Epithelial cell of umbilical artery (primary cell): ENCODE measurements at places on chromosomes 1 and 21. TPM values are rescaled to one million over a fixed set of nuclear protein-coding genes. Genes with fewer than 3 reads are reported as not detected.

Gene TRIM45
- total RNA-seq, result 1.4 and 3.2 TPM in 2 replicates

Gene MCOLN3
- not detected in 2 replicates for total RNA-seq

Gene TMCO4
- 5.5 and 8.4 TPM in 2 replicates for total RNA-seq

Gene AMY2A
- total RNA-seq, result not detected in 2 replicates

Gene NBPF4
- not detected in 2 replicates for total RNA-seq

Gene OPTC
- not detected in 2 replicates for total RNA-seq

Gene OR2AK2
- not detected in 2 replicates for total RNA-seq

Gene CRYBG2
- total RNA-seq, result under 0.01 TPM in 1 of 2 replicates, not detected in the other

Gene TMEM200B
- total RNA-seq, result 0.65 and 1.8 TPM in 2 replicates

Gene ZCCHC17
- total RNA-seq, result 53.3 and 56.7 TPM in 2 replicates

Gene PODN
- total RNA-seq, result 0.30 and 0.65 TPM in 2 replicates

Gene FMO4
- total RNA-seq, result 0.76 and 0.97 TPM in 2 replicates

Gene SLC6A9
- total RNA-seq, result 0.32 and 1.8 TPM in 2 replicates

Gene MATN1
- under 0.01 TPM in 1 of 2 replicates, not detected in the other for total RNA-seq

Gene CIART
- 0.61 and 0.65 TPM in 2 replicates for total RNA-seq

Gene CFHR1
- total RNA-seq, result not detected in 2 replicates

Gene NBPF10
- 0.65 and 0.91 TPM in 2 replicates for total RNA-seq

Gene PGBD5
- under 0.01 TPM in 1 of 2 replicates, not detected in the other for total RNA-seq

Gene KRTAP19-3
- not detected in 2 replicates for total RNA-seq

Gene TMPRSS3
- total RNA-seq, result not detected in 2 replicates

Gene AGL
- total RNA-seq, result 12.3 and 17.5 TPM in 2 replicates

Gene TMEM79
- total RNA-seq, result under 0.01 and 0.91 TPM in 2 replicates

Gene KISS1
- total RNA-seq, result 0.65 and 1.1 TPM in 2 replicates

Gene S100PBP
- 17.5 and 34.5 TPM in 2 replicates for total RNA-seq

Gene UBL4B
- not detected in 2 replicates for total RNA-seq

Gene TMED5
- 44.4 and 46.4 TPM in 2 replicates for total RNA-seq
